ENCODE measurements at places on chromosomes 1 and 21. TPM values are rescaled to one million over a fixed set of nuclear protein-coding genes. Genes with fewer than 3 reads are reported as not detected.

GRCh38 chr1:25009671-25010262, 79.7 kb upstream of the RUNX3 start:
- H3K4me3 ChIP-seq: no peak overlapping the region
- no peaks in the 10 kb centered on the region for H3K27me3 ChIP-seq
- H3K36me3 ChIP-seq: no peaks in the 10 kb centered on the region
- no peak for DNase-seq
- no peaks in the 10 kb centered on the region for H3K4me1 ChIP-seq

DNA sequence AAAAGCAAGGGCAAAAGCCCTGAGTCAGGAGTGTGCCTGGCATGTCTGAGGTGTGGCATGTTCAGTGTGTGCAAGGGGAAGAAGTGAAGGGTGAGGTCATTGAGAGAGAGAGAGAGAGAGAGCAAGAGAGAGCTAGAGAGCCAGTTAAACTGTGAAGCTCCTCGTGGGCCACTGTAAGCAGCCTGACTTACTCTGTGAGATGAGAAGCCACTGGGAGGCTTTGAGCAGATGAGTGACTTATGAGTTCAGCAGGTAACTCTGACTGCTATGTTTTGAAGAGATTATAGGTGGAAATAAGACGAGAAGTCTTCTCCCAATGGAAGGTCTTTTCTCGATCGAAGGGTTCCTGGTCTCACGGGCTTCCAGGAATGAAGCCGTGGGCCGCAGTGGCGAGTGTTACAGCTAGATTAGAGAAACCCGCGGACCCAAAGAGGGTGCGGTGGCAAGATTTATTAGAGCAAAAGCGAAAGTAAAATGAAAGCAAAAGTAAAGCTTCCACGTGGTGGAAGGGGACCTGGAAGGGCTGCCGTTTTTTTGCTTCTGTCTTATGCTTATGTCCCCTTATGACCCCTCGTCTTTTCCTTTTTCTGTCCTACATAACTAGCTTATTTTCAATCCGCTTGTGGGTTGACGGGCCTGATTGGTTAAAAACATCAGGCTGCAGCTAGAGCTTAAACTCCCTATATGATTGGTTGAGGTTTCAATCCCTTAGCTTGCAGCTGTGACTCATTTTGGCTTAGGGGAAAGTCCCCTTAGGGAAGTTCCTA, 323.1 kb upstream of the FAM78B start:
- H3K4me3 ChIP-seq: no peak overlapping the region
- H3K36me3 ChIP-seq: no peaks in the 10 kb centered on the region
- no peaks in the 10 kb centered on the region for H3K4me1 ChIP-seq

ADGRL4 gene
- total RNA-seq: 25.7 TPM

GRCh38 chr1:84686223-84686622, 4.0 kb downstream of the SSX2IP start:
- no peaks in the 10 kb centered on the region for H3K27me3 ChIP-seq
- no peak overlapping the region for H3K27ac ChIP-seq
- H3K4me1 ChIP-seq: peaks cover 4% of the 10 kb centered on the region
- H3K4me3 ChIP-seq: no peak overlapping the region
- H3K36me3 ChIP-seq: no peaks in the 10 kb centered on the region
- DNase-seq: no peak

- H3K4me1 ChIP-seq: no peaks in the 10 kb centered on the region
- no peak overlapping the region for H3K4me3 ChIP-seq
- H3K36me3 ChIP-seq: no peaks in the 10 kb centered on the region
- H3K27me3 ChIP-seq: no peaks in the 10 kb centered on the region
Measured at GRCh38 chr1:160945079-160945478, 9.5 kb downstream of the ITLN2 start.

DNA sequence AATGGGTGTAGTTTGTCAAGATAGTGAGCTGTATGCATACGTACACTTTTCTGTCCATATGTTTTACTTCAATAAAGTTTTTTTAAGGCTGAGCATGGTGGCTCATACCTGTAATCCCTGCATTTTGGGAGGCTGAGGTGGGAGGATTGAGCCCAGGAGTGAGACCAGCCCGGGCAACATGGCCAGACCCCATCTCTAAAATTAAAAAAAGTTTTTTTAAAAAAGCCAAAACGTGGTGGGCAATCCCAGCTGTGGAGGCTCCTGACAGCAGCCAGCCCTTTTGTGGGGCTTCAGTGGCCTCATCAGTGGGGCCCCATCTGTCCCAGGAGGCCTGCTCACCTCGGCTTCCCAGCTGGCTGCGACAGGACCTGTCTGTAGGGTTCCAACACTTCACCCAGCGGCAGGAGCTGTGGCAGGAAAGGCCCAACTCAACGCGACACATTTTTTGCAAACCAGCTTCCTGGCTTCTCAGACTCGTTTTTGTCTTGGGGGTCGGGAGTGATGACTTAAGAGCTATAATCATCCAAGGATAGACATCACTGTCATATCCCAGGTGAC, 56.9 kb upstream of the LBR start:
- no peaks in the 10 kb centered on the region for H3K36me3 ChIP-seq
- H3K27me3 ChIP-seq: no peaks in the 10 kb centered on the region
- H3K27ac ChIP-seq: no peak overlapping the region
- DNase-seq: no peak
- no peaks in the 10 kb centered on the region for H3K4me1 ChIP-seq

- H3K27ac ChIP-seq: no peak overlapping the region
- no peak for DNase-seq
- no peak overlapping the region for H3K4me3 ChIP-seq
- no peaks in the 10 kb centered on the region for H3K4me1 ChIP-seq
Measured at GRCh38 chr1:85144351-85144750, 56.5 kb downstream of the SYDE2 start.

- H3K4me1 ChIP-seq: no peaks in the 10 kb centered on the region
- no peak for DNase-seq
- no peak overlapping the region for H3K4me3 ChIP-seq
- no peaks in the 10 kb centered on the region for H3K36me3 ChIP-seq
- H3K27ac ChIP-seq: no peak overlapping the region
- H3K27me3 ChIP-seq: no peaks in the 10 kb centered on the region
Measured at GRCh38 chr1:170932236-170932635, 3.1 kb upstream of the MROH9 start.

PKLR gene
- not detected for total RNA-seq

GRCh38 chr1:226066415-226067078, 4.0 kb downstream of the H3-3A start:
- peaks cover 20% of the 10 kb centered on the region for H3K4me1 ChIP-seq
- no peak overlapping the region for H3K27ac ChIP-seq
- DNase-seq: no peak
- H3K4me3 ChIP-seq: no peak overlapping the region
- no peaks in the 10 kb centered on the region for H3K27me3 ChIP-seq
